ENCODE measurements at places on chromosomes 3 and 15. TPM values are rescaled to one million over a fixed set of nuclear protein-coding genes. Genes with fewer than 3 reads are reported as not detected.

DNA sequence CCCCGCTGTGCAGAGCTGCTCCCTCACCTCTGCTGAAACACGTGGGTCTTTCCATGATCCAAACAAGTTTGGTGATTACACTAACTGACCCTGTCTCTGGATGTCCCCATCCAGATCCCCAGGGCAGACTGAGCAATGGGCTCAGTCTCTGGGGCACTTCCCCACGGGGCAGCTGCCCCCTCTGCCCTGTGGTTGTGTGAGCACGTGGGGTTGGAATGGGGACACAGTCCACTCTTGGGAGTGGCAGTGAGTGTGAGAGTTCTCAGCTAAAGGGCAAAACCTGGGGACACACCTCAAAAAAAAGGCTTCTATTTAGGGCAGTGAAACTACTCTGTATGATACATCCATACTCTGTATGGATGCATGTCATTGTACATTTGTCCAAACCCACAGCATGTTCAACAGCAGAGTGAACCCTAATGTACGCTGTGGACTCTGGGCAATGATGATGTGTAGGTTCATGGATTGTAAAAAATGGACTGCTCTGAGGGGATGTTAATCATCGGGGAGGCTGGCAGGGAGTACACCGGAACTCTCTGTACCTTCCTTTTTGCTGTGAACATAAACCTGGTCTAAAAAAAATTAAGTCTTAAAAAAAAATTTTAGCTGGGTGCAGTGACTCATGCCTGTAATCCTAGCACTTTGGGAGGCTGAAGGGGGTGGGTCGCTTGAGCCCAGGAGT, 49.9 kb upstream of the BLM start:
- no peak for DNase-seq

DNA sequence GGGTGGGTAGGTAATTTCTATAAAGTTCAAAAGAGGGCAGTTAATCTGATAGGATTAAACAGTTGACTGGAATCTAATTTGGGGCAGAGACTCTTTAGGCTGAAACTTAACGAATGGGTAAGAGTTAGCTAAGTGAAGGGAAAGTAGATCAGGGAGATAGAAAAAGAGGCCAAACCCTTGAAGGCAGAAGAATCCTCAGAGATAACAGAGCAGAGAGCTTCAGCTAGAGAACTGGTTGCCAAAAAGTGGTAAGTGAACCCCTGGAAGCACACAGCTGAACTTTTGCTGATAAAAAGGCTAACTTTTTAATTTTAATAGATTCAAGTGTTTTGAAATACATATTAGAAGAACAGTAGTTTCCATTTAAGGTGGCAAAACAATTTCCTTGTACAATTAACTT, 99.2 kb downstream of the FHIT start:
- no peak for DNase-seq

The DLL4 gene
- total RNA-seq, result not detected

DNA sequence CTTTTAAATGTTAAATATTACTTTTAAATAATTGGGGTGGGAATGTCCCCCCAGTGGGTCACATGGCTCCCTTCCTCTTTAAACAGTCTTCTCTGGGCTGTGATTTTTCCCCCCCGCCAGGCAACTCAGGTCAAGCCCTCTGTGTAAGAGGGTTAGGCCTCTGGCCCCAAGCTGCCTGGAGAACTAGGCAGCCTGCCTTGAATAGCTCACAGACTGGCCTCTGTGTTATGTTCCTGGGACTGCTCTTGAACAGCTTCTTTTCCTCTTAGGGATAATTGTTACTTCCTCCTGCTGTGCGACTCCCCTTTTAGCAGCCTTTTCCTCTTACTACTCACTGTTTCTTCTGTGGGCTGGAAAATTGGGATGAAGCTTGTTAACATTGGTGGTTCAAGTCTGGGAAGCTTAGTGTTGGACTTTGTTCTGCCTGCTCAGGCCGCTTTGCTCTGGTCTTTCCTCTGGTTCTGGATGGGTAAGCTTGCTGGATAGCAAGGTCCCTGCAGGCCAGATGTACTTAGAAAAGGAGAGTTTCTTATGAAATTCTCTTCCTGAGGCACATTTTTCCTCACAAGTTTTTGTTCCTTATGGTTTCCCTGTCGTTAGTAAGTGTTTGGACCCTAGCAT, 2.2 kb downstream of the TEX264 start:
- DNase-seq, result no peak

GRCh38 chr3:182491577-182491976, 301.7 kb upstream of the ATP11B start:
- DNase-seq, result no peak

GRCh38 chr3:12817343-12817710, 20.8 kb downstream of the CAND2 start:
- DNase-seq, result no peak

GRCh38 chr15:58309963-58310928, 121.5 kb upstream of the LIPC start:
- DNase-seq, result no peak

The HACL1 gene
- total RNA-seq, result 34.4 TPM

Measured in T-helper 17 cell (primary cell).